ENCODE measurements at places on chromosomes 11 and 22. TPM values are rescaled to one million over a fixed set of nuclear protein-coding genes. Genes with fewer than 3 reads are reported as not detected.

DNA sequence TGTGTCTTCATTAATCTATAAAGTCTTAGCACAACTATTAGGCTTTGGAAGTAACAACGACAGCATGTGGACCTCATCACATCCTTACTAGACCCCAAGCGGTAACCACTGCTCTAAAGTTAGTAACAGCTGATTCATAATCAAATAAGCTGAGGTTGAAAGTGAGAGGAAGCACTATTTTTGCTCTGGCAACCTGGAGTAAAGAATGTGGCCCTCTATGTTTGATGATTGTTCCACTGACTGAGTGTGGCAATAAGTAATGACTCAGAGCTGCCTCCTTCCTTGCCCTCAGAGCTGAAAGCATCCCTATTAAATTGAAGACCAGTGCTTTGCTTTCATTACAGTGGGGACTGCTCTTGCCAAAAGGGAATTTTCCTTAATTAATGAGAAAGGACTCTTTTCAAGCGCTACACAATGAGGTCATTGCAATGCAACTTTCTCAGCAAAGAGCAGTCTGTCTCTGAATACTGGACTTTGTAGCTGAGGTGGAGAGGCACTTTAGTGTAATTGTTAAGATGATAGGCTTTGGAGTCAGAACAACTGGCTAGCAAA is 906.1 kb upstream of the RAG2 start:
- no peak for DNase-seq

- DNase-seq = no peak
Measured at GRCh38 chr11:28657378-28658030, 549.3 kb downstream of the METTL15 start.

GRCh38 chr22:23743303-23743705 is 7.6 kb downstream of the ZNF70 start:
- DNase-seq = peak; percentile 85

GRCh38 chr22:44451016-44451415 is 47.0 kb downstream of the RTL6 start:
- no peak for DNase-seq

CRYBB2 gene
- not detected for total RNA-seq

Measured in ovary (tissue), 10 donors.